Activated T-helper 17 cell treated with anti-CD3 and anti-CD28 coated beads, Interleukin-2, amount 50 U/mL, for 72 hours (primary cell): ENCODE measurements at places on chromosomes 5 and 9.
A peak's percentile ranks its signal among the peaks of the same experiment; 100 is the strongest.

DNA sequence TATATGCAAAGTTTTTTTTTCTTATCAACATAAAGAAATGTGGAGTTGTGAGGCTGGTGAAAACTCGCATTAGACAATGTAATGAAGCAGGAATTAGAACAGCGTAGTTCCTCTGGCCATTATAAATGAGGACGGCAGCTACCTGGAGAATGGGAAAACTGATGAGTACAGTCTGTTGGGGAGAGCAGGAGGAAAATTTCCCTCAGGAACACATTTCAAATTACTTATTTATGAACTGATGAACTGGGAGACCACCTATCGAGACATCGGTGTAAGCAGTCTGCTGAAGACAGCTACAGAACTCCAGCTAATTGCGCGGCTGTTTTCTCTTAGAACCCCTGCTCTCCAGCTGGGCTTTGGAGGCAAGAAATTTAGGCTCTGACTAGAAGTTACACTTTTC lies 343.9 kb upstream of the CLINT1 start:
- ATAC-seq, result no peak

DNA sequence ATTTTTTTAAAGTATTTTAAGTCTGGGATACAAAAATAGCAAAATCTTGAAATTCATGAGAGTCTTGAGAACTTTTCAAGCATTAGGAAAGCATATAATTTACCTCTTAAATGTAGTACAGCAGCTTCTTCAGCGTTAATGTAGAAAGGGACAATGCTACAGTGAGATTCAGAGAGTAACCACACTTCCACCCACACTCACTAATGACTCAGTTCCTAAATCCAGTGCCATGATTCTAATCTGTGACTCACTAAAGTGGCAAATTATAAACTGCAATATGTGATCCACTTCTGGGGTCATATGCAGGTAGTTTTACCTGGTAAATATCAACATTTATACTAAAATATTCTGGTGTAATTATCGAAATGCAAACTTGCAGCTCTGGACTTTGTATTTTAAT lies 434.5 kb upstream of the TUSC1 start:
- no peak for ATAC-seq

DNA sequence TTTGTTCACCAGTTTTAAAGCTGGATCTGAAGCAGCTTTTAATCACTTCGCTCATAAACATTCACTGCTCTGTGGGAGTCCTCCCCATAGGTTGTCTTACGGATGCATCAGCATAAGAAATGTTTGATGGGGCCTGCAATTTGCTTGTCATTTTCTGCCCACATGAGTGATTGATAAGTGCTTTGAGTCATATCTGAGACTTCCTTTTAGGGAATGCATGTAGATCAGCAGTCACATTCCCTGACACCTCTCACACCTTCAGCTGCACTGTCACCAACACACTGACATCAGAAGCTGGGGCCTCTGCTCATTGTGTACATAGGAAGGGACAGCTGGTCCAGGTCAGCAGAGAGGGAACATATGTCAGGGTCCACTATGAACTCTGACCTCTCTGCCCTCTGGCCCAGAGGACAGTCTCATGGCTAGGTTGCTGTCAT lies 84.1 kb upstream of the SPATA31D4 start:
- no peak for ATAC-seq

GRCh38 chr9:133115604-133116345 lies 5.3 kb downstream of the RALGDS start:
- ATAC-seq, result peak; percentile 96

DNA sequence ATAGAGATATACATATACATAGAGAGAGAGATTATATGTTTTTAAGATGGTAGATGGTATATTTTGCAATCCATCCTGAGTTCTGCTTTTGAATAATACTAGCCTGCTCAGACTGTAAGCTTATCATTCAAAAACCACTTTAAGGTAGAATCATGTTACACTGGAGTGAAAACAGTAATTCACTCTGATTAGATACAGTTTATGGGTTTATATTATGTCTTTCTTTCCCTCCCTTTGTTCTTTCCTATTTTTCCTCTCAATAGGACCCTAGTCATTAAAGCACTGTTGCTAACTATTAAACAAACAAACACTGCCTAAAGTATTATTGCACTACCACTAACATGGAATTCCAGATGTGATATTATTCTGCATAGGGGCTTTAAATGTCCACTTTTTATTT lies 202.0 kb downstream of the ADAMTSL1 start:
- no peak for ATAC-seq

DNA sequence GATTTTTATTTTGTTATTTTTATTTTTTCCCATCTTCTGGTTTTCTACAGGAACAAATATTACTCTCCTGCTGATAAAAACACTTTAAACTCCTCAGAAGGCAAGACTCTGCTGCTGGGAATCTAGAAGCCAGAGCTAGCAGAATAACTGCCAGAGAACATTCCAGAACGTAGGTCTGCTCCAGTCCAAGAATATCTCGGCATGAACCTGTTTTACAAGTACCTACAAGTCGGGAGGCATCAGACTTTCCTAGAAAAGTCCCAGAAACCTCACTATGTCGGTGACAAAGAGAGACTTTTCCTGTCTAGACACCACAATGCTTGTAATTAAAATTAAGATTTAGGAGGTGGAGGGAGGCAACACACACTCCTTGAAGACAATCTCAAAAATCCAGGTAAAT lies 41.4 kb downstream of the FABP6 start:
- ATAC-seq, result no peak

GRCh38 chr5:440401-441201 lies 2.4 kb upstream of the EXOC3 start:
- ATAC-seq, result no peak

GRCh38 chr9:16453390-16453789 lies 417.1 kb downstream of the BNC2 start:
- ATAC-seq, result no peak

DNA sequence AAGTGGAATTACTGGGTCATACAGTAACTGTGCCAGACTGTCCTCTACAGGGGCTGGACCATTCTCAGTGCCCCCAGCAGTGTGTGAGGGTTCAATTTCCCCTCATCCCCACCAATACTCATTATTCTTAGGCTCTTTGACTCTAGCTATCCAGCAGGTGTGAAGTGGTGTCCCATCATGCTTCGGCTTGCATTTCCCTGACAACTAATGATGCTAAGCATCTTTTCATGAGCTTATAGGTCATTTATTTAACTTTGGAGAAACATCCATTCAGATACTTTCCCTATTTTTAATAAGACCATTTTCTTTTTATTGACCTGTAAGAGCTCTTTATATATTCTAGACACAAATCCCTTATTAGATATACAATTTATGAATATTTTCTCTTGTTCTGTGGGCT lies 63.6 kb downstream of the ADAMTS2 start:
- no peak for ATAC-seq

GRCh38 chr5:181105391-181106025 lies 25.5 kb downstream of the OR2V1 start:
- ATAC-seq, result no peak

DNA sequence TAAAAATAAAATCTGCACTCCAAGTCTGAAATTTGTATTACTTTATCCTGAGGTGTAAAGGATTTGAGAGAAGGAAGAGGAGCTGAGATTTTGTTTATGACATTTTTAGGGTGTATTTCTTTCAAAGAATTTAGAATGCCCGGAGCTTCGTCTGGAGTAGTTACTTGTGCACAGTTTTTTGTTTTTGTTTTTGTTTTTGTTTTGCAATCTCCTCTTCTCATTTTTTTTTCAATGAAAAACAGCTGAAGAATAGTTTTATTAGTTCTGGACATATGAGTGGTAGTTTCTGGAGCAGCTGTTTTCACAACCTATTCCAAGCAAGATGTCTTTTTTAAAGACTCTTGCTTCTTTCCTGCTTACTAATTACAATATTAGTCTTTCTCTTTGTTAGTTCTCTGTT lies 408.2 kb upstream of the PTGER4 start:
- no peak for ATAC-seq

- peak; percentile 50 for ATAC-seq
Observed at GRCh38 chr9:4714266-4715016, 26.6 kb downstream of the AK3 start.

DNA sequence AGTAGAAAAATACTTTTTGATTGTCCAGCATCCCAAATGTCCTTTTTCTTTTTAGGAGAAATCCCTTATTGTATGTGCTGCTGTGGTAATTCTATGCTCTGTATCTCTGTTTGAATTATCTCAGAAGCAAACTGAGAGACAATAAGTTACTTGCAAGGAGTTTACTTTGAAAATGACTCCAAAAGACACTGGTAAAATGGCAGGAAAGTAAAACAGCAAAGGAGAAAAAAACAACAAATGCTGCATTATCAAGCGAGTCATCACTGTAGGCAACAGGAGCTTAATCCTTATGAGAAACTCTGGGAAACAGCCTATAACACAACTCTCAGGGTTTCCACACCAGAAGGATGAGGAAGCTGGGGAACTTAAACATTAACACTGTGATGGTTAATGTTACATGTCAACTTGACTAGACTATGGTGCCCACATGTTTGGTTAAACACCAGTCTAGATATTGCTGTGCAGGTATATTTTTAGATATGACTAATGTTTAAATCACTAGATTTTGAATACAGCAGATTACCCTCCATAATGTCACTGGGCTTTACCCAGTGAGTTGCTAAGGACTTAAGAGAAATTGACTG lies 92.6 kb upstream of the GAS1 start:
- peak; percentile 87 for ATAC-seq

DNA sequence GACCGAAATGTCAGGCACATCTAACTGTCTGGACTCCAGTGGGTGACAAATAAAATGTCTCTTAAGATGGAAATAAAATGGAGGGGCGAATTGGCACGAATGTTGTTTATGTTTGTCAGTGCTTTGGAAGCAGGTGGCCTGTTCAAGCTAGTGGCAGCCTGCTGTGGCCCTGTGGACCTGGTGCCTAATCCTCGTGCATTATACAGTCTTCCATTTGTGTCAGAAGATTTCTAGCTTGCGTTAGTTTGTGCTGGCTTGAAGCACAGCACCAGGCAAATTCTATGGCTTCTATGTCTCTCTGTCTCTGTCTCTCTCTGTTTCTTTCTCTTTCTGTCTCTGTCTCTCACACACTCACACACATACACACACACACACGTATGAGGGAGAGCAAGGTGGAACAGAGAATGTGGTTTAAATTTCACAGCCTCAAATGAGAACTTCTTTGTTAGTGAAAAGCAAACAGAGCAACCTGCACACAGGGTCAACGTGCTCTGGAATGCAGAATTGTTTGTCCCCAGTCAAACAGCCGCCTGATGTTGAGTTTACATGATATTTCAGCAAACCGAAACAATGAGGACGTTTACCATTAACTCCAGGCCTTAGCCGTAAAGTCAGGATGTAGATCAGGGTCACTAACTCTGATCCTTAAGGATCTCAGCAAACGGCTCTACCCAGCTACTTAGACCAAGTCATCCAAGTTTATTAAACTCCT lies 39.0 kb upstream of the CD180 start:
- no peak for ATAC-seq

GRCh38 chr5:96999856-97000255 lies 64.0 kb downstream of the LNPEP start:
- ATAC-seq, result no peak

GRCh38 chr5:16909464-16909863 lies 26.6 kb downstream of the MYO10 start:
- ATAC-seq, result no peak
